ENCODE measurements at places on chromosomes 2 and 18.

GRCh38 chr18:37218022-37218590 lies 347.5 kb downstream of the CELF4 start:
- DNase-seq, result no peak

DNA sequence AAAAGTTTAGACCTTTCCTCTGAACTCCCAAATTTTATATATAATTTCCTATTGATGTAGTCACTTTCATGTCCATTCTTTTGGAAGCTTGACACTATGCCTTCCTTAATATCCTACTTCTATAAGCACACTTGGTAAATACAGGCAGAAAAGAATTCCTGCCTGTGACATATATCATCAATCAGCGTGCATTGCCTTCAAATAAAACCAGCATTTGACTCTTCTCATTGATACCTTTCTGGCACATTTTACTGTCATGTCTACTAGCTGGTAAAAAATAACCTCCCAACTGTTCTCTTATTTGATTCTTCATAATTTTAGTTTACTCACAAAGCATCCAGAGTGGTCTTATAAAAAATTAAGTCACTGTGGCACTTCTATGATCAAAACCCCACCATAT lies 693.5 kb downstream of the CBLN2 start:
- DNase-seq, result no peak

GRCh38 chr2:239566995-239567568 lies 166.3 kb upstream of the HDAC4 start:
- no peak for DNase-seq

GRCh38 chr2:113010088-113010487 lies 4.8 kb downstream of the IL36A start:
- DNase-seq, result no peak

- DNase-seq, result no peak
Observed at GRCh38 chr2:163734881-163735684, 725 bp downstream of the FIGN start.

GRCh38 chr2:55926246-55926645 lies 2.7 kb upstream of the EFEMP1 start:
- no peak for DNase-seq

- DNase-seq, result no peak
Observed at GRCh38 chr18:71001597-71001996, 712.8 kb downstream of the SOCS6 start.

GRCh38 chr2:143361346-143361745 lies 232.1 kb downstream of the ARHGAP15 start:
- DNase-seq, result no peak

DNA sequence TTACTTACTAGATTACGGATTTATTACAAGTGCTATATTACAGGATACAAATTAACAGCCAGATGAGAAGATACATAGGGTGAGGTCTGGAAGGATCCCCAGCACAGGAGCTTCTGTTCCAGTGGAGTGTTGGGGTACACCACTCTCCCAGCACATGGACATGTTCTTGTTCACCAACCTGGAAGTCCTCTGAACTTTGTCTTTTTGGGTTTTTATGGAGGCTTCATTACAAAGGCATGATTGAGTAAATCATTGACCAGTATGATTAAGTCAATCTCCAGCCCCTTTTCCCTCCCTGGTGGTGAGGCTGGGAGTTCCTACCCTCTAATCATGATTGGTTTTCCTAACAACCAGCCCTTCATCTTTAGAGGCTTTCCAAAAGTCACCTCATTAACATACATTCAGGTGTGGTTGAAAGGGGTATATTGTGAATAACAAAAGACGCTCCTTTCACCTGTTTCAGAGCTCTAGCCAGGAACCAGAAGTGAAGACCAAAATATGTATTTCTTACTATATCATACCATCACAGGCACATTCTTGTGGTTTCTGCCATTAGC lies 38.3 kb downstream of the APLF start:
- no peak for DNase-seq

- no peak for DNase-seq
Observed at GRCh38 chr18:497688-498087, 2.8 kb downstream of the COLEC12 start.

GRCh38 chr2:240603081-240603835 lies 16.7 kb downstream of the CAPN10 start:
- no peak for DNase-seq

- DNase-seq, result no peak
Observed at GRCh38 chr18:79939096-79939495, 12.4 kb downstream of the SLC66A2 start.

DNA sequence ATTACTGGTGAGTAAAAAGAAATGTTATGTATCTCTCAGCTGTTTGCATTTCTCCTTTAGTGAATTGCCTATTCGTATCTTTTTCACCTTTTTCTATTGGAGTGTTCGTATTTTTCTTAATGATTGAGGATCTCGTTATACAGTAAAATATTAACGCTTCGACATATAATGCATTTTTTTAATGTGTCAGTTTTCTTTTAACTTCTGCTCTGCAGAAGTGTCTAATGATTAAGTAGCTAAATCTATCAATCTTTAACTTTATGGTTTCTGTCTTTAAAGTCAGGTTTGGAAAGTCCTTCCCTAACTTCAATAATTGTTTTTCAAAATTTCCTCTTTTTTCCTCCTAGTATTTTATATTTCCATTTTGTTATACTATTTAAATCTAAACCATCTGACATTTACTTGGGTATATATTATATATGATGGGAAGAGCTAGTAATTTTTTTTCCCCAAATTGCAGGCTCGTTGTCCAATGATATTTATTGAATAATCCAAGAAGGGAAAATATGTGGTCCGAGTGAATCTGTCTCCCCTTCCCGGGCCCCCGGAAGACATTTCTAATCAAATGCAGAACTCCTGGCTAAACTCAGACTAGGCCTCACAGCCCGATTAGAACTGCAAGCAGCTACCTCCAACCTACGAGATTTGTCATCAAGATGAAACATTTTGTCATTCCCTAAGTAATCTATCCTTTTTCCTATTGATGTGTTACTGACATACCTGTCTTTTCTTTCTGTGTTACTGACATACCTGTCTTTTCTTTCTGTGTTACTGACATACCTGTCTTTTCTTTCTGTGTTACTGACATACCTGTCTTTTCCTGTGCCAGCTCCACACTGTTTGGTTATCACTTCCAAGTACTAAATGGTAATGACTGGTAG lies 17.2 kb downstream of the PCBP1 start:
- no peak for DNase-seq

GRCh38 chr18:29251681-29252080 lies 1074.8 kb upstream of the CDH2 start:
- no peak for DNase-seq

DNA sequence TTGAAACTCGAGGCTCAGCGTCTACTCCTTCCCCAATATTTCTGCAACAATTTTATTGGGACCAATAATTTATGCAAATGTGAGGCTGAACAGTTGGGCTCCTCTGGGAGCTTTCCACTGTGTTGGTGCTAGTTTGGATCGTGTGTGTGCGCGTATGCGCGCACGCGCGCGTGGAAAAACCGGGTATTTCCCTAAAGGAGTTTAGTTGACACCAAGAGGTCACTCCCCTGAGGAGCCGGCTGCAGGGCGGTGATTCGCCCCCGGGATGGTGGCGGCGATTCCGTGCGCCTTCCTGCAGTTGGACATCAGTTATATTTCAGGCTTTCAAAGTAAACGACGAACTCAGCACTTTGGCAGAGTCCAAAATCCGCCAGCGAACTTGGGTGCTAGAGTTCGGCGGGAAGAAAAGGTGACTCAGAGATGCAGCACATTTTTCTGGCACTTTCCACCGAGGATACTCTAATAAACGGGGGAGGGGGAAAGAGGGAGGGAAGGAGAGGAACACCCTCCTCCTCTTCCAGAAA lies 186.5 kb upstream of the FANCL start:
- DNase-seq, result no peak

DNA sequence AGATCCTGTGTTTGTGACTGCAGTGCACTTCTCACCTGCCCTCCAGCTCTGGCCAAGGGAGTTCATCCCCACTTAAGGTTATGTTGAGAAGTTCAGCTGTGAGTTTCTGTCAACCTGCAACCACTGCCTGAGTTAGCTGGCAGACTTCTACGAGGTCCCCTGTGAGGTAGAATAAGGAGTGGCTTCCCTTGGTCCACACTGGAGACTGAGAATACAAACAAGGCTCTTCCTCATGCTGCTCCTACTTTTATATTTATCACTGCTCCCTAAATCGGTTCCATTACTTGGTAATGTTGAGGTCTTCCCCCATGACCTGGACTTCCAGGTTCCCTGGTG lies 353.2 kb upstream of the CWC22 start:
- no peak for DNase-seq
